ENCODE measurements at places on chromosomes 12 and 14. TPM values are rescaled to one million over a fixed set of nuclear protein-coding genes. Genes with fewer than 3 reads are reported as not detected.

- peak; percentile 9 for DNase-seq
Measured at GRCh38 chr14:87615822-87616679, 376.9 kb downstream of the GALC start.

Gene PRH2
- total RNA-seq = 0.64 TPM

DNA sequence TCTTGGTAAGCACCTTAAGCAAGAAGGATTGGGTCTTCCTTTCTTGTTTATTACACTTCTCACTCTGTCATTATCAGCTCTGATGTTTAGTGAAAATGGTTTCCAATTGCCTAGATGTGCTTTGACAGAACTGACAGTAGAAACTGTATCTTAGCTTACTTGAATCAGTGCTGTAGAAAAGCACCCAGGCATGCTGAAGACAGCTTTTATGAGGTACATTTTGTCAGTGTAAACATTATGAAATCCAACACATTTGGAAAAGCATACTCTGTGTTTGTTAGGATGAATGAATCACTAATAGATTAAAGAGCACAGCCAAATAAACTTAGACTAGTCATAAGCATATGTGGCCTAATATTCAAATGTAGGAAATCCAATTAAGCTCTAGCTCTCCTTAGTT, 290.2 kb upstream of the NPAS3 start:
- DNase-seq = no peak

Gene RASSF8
- total RNA-seq = 33.8 TPM

DNA sequence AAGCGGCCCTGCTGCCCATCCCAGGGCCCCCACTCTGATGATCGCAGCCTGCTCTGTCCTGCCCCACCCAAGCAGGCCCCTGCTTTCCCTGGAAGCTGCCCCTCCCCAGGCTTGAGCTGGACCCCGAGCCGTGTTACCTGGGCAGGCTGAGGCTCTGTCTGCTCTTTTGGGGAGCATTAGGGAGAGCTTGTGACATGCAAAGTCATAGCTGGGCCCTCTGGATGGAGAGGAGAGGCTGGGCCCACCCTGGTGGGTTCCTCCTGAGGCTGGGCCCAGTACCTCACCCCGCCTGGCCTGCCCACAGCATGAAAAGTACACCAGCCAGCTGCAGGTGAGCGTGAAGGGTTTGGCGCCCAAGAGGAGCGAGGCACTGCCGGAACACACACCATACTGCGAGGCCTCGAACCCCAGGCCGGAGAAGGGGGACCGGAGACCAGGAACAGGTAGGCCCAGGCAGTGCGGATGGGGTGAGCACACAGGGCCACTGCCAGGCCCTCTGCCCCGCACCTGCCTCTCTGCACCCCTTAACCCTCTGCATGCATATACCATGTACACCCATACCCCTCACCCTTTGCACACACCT, 15.0 kb downstream of the CEP170B start:
- DNase-seq = no peak

DNA sequence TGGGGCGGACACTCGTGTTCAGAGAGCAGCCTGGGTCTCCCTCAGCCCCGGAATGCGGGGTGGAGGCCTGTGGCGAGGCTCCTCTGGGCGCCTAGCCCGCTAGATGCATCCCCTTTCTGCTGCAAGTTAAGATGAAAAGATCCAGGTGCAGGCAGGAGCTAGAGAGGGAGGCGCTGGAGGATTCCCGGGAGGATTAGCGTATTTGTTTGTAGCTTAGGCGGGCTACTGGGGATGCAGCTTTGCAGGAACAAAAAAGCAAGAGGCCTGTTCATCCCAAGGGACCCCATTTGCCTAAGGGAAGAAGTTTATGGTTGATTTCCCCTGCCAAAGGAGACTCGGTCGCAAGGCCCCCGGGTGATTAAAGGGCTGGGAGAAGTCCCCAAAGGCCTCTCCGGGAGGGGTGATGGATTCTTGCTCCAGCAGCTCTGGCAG, 824 bp downstream of the CCDC177 start:
- peak; percentile 43 for DNase-seq

DNA sequence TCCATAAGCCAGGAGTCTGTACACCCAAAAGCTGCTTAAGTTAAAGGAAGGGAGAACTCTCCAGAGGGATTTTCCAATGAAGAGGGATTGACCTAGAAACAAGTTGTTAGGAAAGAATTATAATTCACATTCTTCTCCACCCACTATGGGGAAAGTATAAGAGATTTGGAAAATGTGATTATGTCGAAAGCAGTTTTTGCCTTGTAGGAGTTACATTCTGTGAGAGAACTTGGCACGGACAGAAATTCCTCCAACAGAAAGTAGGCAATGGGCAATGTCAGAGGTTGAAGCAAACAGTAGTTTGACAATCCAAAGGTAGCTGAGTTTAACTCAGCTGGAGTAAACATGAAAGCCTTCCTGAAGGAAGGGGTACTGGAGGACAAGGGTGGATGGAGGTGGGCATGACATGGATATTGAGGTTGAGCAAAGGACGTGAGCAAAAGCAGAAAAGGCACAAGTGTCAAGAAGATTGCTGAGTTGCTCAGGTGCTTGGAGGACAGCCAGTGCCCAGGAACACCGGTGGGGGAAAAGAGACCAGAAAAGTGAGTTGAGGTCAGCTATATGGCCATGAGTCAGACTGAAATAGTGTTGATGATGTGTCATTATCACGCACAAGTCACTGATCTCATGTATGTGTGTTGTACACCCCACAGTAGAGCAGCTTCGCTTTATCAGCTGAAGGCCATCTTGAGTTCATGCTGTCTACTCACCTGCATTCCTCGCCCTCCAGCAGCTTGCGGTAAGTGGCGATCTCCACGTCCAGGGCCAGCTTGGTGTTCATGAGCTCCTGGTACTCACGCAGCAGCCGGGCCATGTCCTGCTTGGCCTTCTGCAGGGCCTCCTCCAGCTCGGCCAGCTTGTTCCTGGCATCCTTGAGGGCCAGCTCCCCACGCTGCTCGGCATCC, 4.0 kb downstream of the KRT5 start:
- no peak for DNase-seq

DNA sequence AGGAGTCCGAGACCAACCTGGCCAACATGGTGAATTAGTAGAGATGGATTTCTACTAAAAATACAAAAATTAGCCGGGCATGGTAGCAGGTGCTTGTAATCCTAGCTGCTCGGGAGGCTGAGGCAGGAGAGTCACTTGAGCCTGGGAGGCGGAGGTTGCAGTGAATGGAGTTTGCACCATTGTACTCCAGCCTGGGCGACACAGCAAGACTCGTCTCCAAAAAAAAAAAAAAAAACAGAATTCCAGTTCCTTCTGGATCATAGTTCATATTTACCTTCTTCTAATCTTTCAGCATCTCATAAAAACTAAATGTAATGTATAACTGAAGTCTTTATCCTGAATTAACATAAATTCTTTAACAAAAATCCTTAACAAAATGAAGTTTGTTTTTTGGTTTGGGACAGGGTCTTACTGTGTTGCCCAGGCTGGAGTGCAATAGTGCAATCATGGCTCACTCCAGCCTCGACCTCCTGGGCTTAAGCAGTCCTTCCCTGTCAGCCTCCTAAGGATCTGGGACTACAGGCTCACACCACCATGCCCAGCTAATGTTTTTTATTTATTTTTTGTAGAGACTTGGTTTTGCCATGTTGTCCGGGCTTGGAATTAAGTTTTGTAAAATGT, 37.6 kb downstream of the FAM177A1 start:
- DNase-seq = no peak

DNA sequence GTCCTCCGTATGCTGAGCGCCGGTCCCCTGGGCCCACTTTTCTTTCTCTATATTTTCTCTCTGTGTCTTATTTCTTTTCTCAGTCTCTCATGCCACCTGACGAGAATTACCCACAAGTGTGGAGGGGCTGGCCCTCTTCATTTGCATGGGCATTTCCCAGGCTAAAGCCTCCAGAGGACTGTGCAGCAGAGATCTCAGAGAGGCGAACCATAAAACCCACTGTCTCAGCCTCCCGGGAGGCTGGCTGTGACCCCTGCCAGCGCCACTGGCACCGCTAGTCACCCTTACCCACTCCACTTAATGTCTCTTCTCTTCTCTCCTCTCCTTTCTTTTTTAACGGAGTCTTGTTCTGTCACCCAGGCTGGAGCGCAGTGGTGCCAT, 7.1 kb upstream of the SERPINA9 start:
- no peak for DNase-seq

Gene ADAM21
- 0.18 TPM for total RNA-seq

DNA sequence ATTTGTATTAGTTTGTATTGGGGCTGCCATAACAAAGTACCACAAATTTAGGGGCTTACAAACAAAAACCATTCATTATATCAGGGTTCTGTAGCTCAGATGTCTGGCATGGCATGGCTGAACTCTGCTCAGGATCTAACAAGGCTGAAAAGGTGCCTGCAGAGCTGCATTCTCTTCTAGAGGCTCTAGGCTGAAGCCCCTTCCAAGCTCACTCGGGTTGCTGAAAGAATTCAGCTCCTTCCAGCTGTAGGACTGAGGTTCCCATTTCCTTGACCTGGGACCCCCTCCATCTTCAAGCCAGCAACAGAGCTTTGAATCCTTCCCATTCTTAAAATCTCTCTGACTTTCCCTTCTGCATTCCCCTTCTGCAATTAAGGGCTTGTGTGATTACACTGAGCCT, 90.7 kb downstream of the NUAK1 start:
- DNase-seq = no peak

Gene RTL1
- total RNA-seq = under 0.01 TPM

GRCh38 chr12:108457006-108457733, 57.9 kb upstream of the FICD start:
- peak; percentile 84 for DNase-seq

Gene PLEKHA5
- total RNA-seq = 132 TPM

Gene DNAJC22
- 1.4 TPM for total RNA-seq

Gene SERPINA5
- total RNA-seq = 0.36 TPM

DNA sequence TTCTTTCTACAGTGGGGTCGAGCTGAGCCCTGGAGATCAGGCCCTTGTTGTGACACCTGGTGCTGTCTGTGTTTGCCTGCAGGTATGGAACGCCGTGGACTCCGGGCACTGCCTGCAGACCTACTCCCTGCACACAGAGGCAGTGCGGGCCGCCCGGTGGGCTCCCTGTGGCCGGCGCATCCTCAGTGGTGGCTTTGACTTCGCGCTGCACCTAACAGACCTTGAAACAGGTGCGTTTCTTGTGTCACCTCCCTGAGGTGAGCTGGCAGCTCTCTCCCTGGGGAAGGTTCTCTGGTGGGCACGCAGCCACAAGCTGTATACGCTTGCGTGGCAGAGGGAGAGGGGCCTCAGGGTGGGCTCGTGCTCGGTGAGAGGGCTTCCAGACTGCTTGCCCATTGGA, 119.3 kb downstream of the BEGAIN start:
- DNase-seq = no peak

Gene CEBPE
- not detected for total RNA-seq
